ENCODE measurements at places on chromosomes 11 and 22. TPM values are rescaled to one million over a fixed set of nuclear protein-coding genes. Genes with fewer than 3 reads are reported as not detected.

HEPN1 gene
- total RNA-seq = not detected

CCDC88B gene
- total RNA-seq = 126 TPM

KCNJ4 gene
- not detected for total RNA-seq

DCPS gene
- 37.7 TPM for total RNA-seq

- DNase-seq = no peak
- H3K27ac ChIP-seq = no peak overlapping the region
- H3K27me3 ChIP-seq = peaks cover 16% of the 10 kb centered on the region
- H3K36me3 ChIP-seq = no peaks in the 10 kb centered on the region
- no peak overlapping the region for H3K4me3 ChIP-seq
Measured at GRCh38 chr11:110086892-110087309, 6.3 kb upstream of the ZC3H12C start.

DNA sequence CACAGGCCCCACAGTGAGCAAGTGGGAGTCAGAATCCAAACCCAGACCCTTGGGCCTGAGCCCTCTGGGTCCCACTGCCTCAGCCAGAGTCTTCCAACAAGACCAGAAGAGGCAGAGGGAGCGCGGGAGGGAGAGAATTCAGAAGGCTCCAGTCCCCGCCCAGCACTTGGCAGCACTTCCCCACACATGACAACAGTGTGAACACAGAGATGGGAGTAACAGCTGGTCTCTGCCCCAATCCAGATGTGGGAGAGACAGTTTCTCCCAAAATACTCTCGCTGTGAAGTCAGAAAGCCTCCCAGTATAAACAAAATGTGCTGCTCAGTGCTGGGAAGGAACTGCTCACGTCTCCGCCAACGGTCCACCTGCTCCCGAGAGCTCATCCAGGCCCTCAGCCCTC, 219.9 kb downstream of the MN1 start:
- H3K27ac ChIP-seq = no peak overlapping the region
- peaks cover 6% of the 10 kb centered on the region for H3K27me3 ChIP-seq
- H3K4me3 ChIP-seq = no peak overlapping the region
- no peak for DNase-seq
- no peaks in the 10 kb centered on the region for H3K4me1 ChIP-seq
- H3K36me3 ChIP-seq = no peaks in the 10 kb centered on the region

DNA sequence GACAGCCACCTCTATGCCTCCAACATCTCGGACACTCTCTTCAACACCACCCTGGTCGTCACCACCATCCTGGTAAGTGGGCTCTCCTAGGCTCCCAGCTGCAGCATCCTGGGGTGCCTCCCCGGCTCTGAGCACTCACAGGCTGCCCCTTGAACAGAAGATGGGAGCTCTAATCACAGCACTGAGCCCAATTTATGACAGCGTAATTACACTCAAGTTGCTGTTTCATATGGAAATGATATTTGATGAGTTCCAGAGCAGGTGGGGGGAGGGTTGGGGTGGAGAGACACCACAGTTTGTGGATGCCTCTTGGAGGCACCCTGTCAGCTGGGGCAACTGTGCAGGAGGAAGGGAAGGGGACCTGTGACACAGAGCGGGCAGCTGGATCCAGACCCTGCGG, 125.3 kb upstream of the TBCEL start:
- no peak overlapping the region for H3K4me3 ChIP-seq
- no peak for DNase-seq
- H3K27me3 ChIP-seq = peaks cover 22% of the 10 kb centered on the region
- H3K4me1 ChIP-seq = no peaks in the 10 kb centered on the region

DNA sequence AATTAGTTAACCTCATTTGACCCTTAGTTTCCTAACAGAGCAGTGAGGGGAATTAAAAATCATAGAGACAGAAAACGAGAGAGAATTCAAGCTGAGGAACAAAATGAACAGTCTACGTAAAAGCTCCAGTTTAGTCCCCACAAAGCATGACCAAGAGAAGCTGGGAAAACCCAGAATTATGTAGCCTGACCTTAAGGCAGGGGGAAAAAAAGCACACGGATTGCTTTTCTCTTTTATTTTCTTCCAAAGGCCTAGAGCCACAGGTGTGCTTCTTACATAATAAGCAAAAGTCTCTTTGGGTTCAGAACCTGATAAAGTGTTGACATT, 514 bp upstream of the AMBRA1 start:
- no peaks in the 10 kb centered on the region for H3K27me3 ChIP-seq
- no peak for DNase-seq
- H3K4me1 ChIP-seq = peaks cover 49% of the 10 kb centered on the region
- H3K27ac ChIP-seq = peak overlapping the region; percentile 97
- peak overlapping the region; percentile 97 for H3K4me3 ChIP-seq
- H3K36me3 ChIP-seq = peaks cover 3% of the 10 kb centered on the region

GRCh38 chr11:1411301-1411700, 21.6 kb downstream of the BRSK2 start:
- no peaks in the 10 kb centered on the region for H3K27me3 ChIP-seq
- no peaks in the 10 kb centered on the region for H3K36me3 ChIP-seq
- H3K4me3 ChIP-seq = no peak overlapping the region
- no peak overlapping the region for H3K27ac ChIP-seq
- DNase-seq = no peak

DNA sequence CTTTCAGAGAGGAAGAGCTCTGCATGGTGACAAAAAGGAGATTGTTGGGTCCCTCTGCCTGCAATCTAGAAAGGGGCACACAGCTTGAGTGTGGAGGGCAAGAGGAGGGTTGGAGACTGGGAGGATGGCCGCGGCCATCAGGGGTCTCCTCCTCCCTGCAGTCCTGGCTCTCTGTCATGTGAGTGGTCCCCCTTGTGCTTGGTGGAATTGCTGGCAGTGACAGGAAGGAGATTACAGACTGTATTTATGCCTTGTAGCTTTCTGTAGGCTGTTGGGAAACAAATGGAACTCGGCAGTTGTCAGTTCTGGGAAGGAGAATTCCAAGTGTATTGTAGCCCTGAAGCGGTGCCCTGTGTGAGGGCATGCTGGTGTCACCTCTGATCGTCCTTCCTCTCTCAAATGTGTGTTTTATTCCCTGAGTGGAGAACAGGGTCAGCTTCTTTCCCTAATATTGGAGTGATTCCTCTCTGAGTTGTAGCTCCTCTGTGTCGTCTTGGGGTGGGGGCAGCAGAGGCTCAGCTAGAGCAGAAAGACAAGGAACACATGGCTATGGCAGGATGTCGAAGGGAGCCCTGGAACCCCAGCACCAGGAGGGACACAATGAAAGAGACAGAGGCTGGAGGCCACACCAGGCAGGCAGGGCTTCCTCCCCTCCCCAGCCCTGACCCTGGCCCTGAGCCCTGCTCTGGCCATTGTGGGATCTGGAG, 163.1 kb downstream of the PKNOX2 start:
- DNase-seq = no peak
- H3K27ac ChIP-seq = no peak overlapping the region
- peaks cover 30% of the 10 kb centered on the region for H3K27me3 ChIP-seq
- H3K36me3 ChIP-seq = no peaks in the 10 kb centered on the region

DNA sequence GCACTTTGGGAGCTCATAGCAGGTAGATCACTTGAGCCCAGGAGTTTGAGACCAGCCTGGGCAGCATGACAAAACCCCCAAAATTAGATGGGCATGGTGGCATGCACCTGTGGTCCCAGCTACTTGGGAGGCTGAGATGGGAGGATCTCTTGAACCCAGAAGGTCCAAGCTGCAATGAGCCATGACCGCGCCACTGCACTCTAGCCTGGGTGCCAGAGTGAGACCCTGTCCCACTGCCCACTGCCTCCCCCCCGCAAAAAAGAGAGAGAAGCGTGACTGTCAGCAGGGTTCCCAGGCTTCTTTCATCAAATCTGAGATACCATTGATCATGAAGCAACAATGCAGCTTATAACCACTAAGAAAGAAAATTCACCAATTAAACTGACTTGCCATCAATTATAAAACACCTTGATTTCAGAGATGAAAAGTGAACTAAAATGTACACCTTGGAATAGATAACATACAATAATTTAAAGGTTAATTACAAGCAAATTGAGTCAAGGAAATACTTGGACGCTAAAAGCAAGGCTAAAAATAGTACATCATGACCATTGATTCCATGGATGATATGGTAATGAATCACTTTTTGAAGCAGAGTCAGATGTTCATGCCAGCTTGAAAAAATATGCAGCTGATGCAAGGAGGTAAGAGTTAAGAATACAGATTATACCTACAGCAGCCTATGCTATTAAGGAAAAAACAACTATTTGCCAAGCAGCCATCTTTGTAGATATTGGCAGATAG, 90.8 kb upstream of the ALKBH3 start:
- H3K36me3 ChIP-seq = peaks cover 7% of the 10 kb centered on the region
- DNase-seq = no peak

GRCh38 chr11:17351510-17352176, at the start of gene NCR3LG1:
Gene NCR3LG1, plus strand, starts transcription at chr11:17351800. Its CDS starts 170 bp downstream, at chr11:17351970.
- H3K4me1 ChIP-seq = peaks cover 43% of the 10 kb centered on the region
- H3K27me3 ChIP-seq = peaks cover 21% of the 10 kb centered on the region

GRCh38 chr11:110085255-110085838, 7.8 kb upstream of the ZC3H12C start:
- DNase-seq = no peak
- peaks cover 5% of the 10 kb centered on the region for H3K4me1 ChIP-seq
- H3K36me3 ChIP-seq = no peaks in the 10 kb centered on the region
- H3K27me3 ChIP-seq = peaks cover 8% of the 10 kb centered on the region
- no peak overlapping the region for H3K27ac ChIP-seq
- H3K4me3 ChIP-seq = no peak overlapping the region

- DNase-seq = no peak
- no peaks in the 10 kb centered on the region for H3K4me1 ChIP-seq
- H3K4me3 ChIP-seq = no peak overlapping the region
- H3K36me3 ChIP-seq = no peaks in the 10 kb centered on the region
Measured at GRCh38 chr22:45966895-45967365, 10.0 kb downstream of the WNT7B start.

DNA sequence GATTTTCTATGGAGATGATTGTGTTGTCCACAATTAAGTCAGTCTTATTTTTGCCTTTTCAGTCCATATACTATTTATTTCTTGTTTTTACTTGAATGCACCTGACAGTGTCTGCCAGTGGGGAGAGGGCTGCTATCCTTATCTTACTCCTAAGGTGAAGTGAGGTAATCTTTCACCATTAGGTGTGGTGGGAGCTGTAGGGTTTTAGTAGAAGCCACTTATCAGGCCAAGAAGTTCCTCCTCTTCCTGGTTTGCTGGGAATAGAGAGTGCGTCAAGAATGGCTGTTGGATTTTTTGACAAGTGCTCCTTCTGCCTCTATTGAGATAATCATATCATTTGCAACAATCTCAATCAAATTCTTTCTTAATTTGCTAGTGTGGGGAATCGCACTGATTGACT, 108.4 kb downstream of the KCNQ1 start:
- no peak for DNase-seq
- H3K4me3 ChIP-seq = no peak overlapping the region
- no peaks in the 10 kb centered on the region for H3K4me1 ChIP-seq
- no peaks in the 10 kb centered on the region for H3K36me3 ChIP-seq

DNA sequence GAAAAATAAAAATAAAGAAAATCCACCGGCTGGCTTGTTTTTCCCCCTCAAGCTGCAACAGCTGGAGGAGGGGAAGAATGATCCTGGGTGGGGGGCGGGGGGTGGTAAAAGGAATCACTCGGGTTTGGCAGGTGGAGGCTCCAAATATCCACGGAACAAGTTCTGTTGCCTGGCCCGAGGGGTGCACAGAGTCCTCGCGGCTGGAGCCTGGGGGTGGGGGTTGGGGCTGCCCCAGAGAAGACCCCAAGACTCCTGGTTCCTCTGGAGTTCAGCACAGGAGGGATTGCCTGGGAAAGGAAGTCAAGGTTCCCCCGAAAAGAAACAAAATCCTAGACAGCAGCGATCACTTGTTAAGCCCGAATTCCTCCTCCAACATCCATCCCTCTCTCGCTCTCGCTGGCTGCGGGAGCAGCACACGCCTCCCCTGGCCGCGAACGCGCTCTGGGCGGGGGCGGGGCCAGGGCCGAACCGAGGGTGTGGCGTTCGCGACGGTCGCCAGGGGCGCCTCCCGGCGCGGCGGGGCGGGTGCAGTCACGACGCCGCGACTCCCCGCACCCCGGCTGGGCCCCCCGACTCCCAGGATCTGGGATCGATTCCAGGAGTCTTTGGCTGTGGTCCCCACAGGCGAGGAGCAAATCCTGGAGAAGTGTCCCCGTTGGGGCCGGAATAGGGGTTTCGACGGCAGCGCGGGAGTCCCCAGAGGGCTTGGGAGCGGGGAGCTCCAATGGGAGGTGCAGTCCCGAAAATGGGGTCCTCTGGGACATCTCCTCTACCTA, at the start of gene KCNA4:
KCNA4 (minus strand) TSS at position 443 of the 776 bp plus-strand sequence. CDS start 4,352 bp downstream, outside the sequence.
- H3K4me3 ChIP-seq = no peak within 1 kb of the TSS
- peaks cover 2% of the 10 kb centered on the region for H3K36me3 ChIP-seq
- H3K27me3 ChIP-seq = peaks cover 35% of the 10 kb centered on the region
- H3K4me1 ChIP-seq = no peaks in the 10 kb centered on the region
- H3K27ac ChIP-seq = no peak within 1 kb of the TSS

DNA sequence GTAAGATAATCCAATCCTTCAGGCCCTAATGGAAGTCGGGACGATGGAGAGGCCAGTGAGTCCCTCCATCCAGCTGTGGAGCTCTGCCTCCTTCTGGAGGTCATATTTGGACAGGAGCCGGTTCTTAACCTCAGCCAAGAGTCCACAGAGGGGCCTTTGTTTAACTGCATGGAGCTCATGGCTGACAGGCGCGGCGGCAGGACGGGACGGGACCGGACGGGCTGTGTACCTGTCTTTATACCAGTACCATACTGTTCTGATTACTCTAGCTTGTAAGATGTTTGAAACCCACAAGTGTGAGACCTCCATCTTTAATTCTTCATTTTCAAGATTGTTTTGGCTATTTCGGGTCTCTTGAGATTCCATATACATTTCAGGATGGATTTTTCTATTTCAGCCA, 20.2 kb upstream of the SPATA19 start:
- H3K27me3 ChIP-seq = peaks cover 16% of the 10 kb centered on the region
- H3K4me1 ChIP-seq = peaks cover 4% of the 10 kb centered on the region
- H3K4me3 ChIP-seq = no peak overlapping the region

DNA sequence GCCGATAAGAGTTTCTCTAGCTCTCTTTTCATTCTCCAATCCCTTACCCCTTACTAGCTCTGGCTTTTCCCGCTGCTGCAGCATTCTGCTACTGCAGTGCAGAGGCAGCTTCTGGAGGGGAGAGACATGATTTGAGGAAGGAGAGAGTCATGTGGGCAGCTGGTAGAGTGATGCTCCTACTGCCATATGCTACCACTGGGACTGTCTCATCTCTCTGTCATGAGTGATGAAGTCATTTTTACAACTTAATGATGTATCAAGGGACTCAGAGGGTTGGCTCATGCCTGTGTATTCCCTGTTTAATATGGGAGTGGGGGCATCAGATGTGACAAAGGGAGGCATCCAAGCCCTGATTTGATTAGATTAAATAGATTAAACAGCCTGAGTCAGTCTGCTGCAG, 11.3 kb downstream of the SLC17A6 start:
- DNase-seq = no peak
- H3K4me1 ChIP-seq = no peaks in the 10 kb centered on the region

All from activated T-cell treated with anti-CD3 and anti-CD28 coated beads, Interleukin-2, amount 50 U/mL, for 72 hours (primary cell).